Activated CD8-positive, alpha-beta memory T cell treated with anti-CD3 and anti-CD28 coated beads for 24 hours (primary cell): ENCODE measurements at places on chromosomes 2 and 18.

- DNase-seq = no peak
Observed at GRCh38 chr2:179037807-179038206, 12.1 kb downstream of the CCDC141 start.

DNA sequence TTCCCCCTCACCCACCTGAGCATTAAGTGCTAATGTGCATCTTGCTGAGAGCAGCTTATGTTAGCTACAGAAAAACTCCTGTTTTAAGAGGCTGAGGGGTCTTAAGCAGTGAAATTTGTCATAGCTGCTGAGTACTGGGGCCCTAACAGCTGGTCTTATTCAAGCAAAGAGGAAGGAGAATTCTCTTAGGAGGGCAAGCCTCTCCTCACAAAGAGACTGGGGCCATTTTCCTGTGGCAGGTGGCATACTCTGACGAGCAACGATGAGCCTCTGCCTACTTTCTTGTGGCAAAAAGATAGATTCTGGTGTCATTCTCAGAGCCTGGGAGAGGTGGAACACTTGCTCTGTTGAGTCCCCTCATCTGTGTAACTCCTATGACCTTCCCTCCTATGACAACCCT is 53.2 kb downstream of the SPRED2 start:
- DNase-seq = no peak

- no peak for DNase-seq
Observed at GRCh38 chr2:202508686-202509085, 126.1 kb upstream of the FAM117B start.

GRCh38 chr2:73175663-73176204 is 26.6 kb upstream of the NOTO start:
- DNase-seq = peak; percentile 89

DNA sequence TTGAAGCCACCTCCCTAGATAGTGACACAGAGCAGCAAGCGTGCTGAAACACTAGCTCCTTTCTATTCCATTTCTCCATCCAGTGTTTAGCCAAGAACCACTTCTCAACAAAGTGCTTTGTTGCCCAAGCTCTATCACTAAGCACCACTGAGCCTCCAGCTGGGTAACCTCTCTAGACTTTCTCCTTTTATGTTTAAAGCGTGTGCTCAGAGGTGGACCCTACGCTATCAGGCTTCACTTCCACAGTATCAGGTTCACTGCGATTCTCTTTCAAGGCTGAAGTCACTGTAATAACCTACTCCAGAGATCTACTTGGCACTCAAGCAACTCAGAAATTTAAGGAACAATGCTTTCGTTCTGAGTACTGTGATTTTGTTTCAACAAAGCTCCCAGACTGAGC is 197.9 kb downstream of the LNPK start:
- DNase-seq = no peak

DNA sequence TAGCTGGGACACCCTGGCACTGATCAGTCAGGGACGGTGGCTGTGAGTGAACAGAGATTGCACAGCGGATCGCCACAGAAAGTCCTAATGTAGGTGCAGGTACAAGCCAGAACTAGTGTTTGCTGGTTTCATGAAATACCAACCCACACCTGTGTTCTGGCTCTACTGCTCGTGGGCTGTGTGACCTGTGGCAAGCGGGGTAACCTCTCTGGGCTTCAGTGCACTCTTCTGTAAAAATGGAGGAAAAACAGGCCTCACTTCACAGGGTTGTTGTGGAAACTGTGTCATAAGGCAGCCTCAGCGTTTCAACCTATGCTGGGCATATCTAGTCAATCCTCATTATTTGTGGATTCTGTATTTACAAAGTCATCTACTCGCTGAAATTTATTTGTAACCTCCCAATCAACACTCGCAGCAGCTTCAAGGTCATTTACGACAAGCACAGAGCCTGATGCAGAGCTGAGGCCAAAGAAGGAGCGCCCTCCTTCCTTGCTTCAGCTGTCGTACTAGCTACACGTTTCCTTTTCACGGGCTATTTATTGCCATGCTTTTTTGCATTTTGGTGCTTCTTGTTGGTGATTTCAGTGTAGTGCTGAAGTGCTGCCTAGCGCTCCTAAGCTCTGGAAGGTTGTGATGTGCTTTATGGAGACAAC is 30.0 kb downstream of the GPR45 start:
- no peak for DNase-seq

- no peak for DNase-seq
Observed at GRCh38 chr2:158276619-158277471, 175.2 kb downstream of the UPP2 start.

GRCh38 chr18:24959051-24959476 is 392.9 kb downstream of the ZNF521 start:
- DNase-seq = no peak

DNA sequence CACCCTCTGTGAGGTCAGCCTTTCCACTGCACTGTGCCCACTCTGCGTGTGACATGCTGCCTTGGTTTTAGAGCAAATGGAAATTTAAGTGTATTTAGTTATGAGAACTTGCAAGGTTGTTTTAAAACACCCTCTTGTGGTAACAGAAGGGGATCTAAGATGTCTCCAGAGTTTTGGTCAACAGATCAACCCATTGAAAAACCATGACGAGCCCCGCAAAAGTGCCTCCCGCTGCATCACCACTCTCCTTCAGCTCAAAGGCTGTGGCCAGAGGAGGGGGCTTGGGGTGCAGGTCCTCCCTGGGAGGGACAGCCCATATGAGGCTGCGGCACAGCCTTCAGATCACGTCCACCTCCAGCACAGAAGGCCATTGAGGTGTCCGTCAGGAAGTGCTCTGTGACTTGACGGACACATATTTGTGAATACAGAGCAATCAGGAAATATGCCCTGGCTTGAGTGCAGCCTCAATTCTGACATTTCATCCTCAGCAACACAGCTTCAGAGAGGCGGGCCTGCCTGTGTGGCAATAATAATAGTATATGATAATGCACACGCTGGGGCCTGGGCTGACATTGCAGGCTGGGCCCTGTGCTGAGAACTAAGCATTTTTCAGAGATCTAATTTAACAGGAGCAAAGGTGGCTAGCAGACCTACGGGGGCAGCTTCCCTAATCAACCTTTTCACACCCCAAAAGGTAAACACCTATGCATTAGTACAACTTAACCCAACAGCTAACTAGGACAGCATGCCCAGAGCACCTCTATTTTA is 213.9 kb downstream of the ANAPC1 start:
- DNase-seq = no peak

GRCh38 chr2:45747363-45747762 is 95.9 kb downstream of the PRKCE start:
- no peak for DNase-seq

GRCh38 chr2:12587729-12588522 is 128.8 kb upstream of the TRIB2 start:
- DNase-seq = no peak
